GM12878 (cell line): ENCODE measurements at places on chromosomes 7 and 10. TPM values are rescaled to one million over a fixed set of nuclear protein-coding genes. Genes with fewer than 3 reads are reported as not detected.

GRCh38 chr10:102865620-102866019, 3.6 kb upstream of the AS3MT start:
- DNase-seq: no peak

GRCh38 chr7:50653981-50654425, 88.8 kb upstream of the DDC start:
- no peak for DNase-seq

GRCh38 chr10:63477927-63478326, 12.2 kb upstream of the JMJD1C start:
- DNase-seq: no peak

The STEAP2 gene
- 1.5 and 2.1 TPM in 2 replicates for total RNA-seq

GRCh38 chr10:15813415-15813814, 46.9 kb downstream of the MINDY3 start:
- DNase-seq: no peak

The GIMAP5 gene
- 4.5 and 5.6 TPM in 2 replicates for total RNA-seq

DNA sequence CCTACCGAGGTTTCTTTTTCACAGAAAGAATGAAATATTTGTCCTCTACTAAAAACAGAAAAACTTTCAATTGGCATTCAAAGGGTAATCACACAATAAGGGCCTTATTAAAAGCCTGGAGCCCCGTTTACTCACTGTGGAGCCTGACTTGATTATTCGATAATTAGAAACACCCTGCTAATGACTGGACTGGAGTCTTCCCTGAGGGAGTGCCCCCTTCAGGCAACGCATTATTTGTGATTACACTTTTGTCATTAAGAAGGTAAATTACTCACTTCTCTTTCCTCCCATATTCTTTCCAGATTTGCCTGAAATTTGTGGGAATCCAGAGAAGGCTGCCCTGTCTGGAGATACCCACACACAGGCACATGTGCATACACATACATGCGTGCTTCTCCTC, 444.2 kb upstream of the NPVF start:
- DNase-seq: no peak

DNA sequence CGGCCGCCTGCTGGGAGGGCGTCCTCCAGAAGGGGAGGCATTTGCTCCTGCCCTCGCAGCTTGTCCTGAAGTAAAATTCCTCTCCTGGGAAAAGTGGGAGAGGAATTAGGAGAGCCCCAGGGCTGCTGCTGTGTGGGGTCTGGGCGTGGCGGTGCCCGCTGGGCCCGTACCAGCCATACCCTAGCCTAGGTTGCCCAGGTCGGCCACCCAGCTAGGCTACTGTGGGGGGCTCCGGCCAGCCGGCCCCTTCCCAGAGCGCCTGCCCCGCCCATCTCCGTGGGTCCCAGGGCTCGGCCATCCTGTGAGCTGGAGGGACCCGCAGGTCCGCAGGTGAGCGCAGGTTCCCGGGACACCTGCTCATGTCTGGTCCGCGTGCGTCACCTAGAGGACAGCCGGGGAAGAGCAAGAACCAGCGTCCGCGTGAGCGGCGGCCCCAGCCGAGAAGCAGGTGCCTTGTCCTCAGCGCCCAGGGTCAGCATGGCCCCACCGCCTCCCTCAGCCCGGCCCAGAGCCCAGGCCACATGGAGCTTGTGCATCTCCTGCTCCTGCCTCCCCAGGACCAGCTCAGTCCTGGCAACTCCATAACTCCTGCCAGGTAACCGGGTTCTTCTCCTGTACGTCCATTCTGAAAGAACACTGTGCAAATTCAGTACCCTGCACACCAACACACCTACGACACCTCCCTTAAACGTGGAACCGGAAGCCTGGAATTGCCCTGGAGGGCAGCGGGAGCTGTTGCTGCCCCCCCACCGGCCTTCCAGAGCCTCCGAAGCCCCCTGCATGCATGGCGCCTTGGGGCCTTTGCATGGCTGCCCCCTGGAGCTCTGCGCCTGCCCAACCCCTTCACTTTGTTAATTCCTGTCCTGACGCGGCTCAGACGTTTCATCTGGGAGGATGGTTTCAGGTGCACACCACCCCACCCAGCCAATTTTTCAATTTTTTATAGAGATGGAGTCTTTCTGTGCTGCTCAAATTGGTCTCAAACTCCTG, 22.8 kb upstream of the FOXL3 start:
- no peak for DNase-seq

DNA sequence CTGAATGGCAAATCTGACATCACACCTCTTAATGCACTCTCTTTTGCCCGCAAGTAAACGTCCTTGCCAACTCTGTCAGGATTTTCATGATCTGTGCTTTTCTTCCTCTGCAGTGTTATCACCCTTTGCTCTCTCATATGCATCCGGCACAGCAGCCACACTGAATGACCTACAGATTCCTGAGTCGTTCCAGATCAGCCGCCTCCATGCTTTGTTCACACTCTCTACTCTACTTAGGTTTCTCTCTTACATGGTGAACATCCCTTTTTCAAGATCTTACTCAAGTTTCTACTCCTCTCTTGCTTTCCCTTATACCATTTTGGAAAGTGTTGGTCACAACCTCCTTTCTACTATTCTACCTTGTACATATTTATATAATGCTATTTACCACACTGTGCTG, 127.7 kb upstream of the AOAH start:
- DNase-seq: no peak

The LRRC17 gene
- total RNA-seq: 0.19 TPM in 1 of 2 replicates, not detected in the other

- no peak for DNase-seq
Observed at GRCh38 chr10:97666992-97667391, 20.0 kb downstream of the AVPI1 start.

DNA sequence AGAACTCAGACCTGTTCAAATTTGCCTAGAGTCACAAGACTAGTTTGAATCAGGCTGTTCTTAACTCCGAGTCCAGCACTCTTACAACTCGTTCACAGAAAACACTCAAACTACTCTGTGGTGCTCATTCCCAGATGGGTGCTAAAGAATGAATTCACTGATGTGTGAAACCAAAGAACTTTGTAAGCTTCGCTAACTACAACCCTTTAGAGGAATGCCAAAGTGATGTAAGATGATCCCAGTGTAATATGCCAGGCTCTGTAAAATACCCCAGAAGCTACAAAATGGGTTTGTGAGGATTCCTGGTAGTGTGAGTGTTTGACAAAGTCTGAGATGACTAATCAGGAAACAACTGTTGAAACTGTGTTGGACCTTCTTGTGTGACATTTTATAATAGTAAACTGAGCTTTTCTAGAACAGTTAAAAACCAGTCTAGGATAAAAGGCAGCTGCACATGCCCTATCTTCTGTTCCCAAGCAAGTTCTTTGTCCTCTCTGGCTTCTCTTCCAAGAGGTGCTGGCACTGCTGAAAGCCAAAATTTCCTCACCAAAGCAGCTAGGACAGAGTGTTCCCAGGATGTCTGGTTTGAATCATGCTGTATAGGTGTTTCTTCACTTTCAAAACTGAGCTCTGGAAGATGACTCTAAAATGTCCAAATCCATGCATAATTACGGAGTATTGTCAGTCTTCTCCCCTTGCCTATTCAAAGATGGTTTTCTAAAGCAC, 527.6 kb downstream of the SORCS1 start:
- no peak for DNase-seq

The DNAAF5 gene
- 35.6 and 38.3 TPM in 2 replicates for total RNA-seq

The GDF10 gene
- total RNA-seq: not detected in 2 replicates

GRCh38 chr7:24717694-24718320, 39.5 kb downstream of the GSDME start:
- DNase-seq: no peak

DNA sequence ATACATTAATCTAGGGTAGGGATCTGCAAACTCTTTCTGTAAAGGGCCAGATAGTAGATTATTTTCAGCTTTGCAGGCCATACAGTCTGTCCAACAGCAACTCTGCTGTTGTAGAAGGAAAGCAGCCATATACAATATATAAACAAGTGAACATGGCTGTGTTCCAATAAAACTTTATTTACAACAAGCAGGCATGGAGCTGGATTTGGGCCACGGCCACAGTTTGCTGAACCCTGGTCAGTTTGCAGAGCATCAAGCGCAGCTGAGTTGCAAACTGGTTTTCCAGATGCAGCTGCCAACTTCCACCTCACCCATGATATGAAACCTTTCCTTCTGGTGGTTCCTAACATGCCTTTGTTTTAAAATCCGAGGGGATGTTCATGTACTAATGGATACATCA, 310.4 kb upstream of the NFE2L3 start:
- DNase-seq: no peak

The NEURL1 gene
- 0.05 and 0.13 TPM in 2 replicates for total RNA-seq

GRCh38 chr10:35498693-35499092, 106.4 kb upstream of the GJD4 start:
- no peak for DNase-seq

GRCh38 chr10:17872191-17873091, 63.3 kb downstream of the MRC1 start:
- DNase-seq: no peak

DNA sequence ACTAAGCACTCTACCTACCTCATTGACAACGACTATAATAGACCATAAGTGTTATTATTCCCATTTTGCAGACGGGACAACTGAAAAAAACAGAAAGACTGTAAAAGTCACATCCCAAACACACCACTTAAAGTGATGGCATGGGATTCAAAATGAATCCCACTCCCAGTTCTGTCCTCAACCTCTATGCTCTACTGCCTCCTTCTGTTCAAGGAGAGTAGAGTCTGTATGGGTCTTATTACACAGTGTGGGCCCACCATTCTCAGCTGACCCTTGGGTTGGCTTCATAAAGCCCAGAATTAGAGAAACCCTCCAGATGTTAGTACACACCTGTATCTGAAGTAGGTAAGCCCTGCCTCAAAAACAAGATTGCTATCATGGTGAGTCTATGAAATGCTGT, 102.2 kb downstream of the GRM8 start:
- DNase-seq: no peak

- DNase-seq: no peak
Observed at GRCh38 chr7:1531263-1531978, 919 bp downstream of the MAFK start.

GRCh38 chr10:31593124-31593523, 274.1 kb downstream of the ZEB1 start:
- DNase-seq: no peak

GRCh38 chr10:67100951-67101350, 175.1 kb downstream of the LRRTM3 start:
- no peak for DNase-seq

DNA sequence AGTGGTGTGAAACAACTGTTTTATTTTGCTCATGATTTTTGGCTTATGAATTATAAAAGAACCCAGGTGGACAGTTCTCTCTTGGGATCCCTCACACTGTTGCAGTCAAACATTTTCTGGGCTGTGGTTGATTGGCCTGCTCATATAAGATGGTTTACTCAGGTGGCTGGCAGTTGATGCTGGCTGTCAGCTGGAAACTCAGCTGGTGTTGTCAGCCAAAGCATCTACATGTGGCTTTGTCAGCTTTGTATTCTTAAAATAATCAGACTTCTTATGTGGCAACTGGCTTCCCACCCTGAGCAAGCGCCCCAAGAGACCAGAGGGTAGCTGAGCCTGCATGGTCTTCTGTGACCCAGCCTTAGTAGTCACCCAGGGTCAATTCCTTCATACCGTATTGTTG, 534.7 kb downstream of the NRG3 start:
- no peak for DNase-seq

The CPN1 gene
- total RNA-seq: 0.10 and 0.11 TPM in 2 replicates

The MMP21 gene
- total RNA-seq: not detected in 2 replicates

DNA sequence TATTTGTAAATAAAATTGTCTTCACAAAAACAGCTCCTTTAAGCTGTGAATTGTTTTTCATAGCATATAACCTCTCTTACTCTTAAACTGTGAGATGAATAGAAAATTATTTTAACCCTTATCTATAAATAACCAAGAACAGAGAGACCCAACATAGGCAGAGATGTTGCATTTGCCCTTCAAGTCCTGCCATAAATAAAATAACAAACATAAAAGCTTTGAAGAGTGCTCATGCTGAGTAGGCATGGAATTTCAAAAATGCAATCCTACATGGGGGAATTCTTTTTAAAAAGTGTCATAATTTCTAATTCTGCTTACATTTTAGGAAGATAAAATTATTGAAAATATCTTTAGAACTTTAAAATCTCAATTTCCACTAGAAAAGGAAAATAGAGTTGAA, 124.1 kb upstream of the FERD3L start:
- no peak for DNase-seq

DNA sequence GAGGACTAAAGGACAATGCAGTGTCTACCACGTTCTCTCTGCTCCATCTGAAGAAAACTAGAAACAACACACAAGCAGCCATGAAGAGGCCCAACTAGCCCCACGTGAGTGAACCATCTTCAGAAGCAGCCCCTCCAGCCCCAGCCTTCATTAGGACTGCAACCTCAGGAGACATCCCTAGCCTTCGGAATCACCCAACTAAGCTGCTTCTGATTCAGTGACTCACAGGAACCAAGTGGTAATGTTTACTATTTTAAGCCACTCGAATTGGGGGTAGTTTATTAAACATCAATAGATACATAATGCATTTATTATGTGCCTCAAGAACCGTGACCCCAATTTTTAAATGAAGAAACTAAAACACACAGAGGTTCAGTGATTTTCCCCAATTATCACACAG, 22.6 kb downstream of the ARHGAP12 start:
- no peak for DNase-seq

GRCh38 chr7:143934526-143935325, at the start of gene OR2F2:
Gene OR2F2 (plus strand): TSS chr7:143935233. CDS start chr7:143935233, 0 bp downstream.
- no peak for DNase-seq

The CALHM1 gene
- total RNA-seq: 0.31 and 0.40 TPM in 2 replicates

DNA sequence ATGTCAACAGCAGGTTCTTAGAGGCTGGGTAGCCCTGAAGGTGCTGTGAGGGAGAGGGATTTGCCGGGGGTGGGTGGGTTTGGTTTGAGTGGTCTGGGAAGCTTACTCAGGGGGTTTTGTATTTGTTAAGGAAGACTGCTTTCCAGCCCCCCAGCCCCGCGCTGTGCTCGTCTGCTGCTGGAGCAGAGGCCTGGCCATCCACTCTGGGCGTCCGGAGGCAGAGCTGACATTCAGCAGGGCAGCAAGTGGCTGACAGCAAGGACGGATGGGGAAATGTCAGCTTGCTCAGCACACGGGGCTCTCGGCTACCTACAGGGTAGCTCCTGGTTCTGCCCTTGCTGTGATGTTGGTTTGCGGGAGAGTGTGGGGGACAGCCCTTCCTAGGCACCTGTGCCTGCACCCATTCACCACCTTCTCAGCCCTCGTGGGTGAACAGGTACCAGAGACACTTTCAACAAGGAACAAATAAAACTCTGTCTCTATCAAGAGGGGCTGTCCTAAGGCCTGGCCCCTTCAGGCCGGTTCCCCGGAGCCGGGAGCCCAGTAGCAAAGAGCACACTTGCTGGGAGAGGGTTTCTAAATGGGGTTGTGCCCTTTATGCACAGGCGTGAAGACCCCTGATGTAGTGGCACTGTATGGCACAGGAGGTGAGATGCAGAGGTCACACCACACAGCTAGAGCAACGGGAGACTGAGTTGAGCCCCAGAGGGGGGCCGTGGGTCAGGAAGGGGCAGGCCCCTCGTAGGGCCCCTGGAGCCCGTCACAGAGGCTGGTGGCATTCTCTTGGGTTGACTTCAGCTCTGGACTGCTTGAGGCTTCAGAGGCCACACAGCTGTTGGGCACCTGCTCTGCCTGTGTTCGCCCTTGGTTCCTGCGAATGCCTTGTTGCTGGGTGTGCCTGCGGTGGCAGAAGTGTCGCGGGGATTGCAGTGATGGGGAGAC, 72.2 kb upstream of the SHH start:
- DNase-seq: no peak

The TDRD1 gene
- total RNA-seq: not detected in 2 replicates

GRCh38 chr7:69932034-69932628, 333.9 kb downstream of the AUTS2 start:
- DNase-seq: no peak

- DNase-seq: peak; percentile 39
Observed at GRCh38 chr10:69202332-69202731, 17.8 kb upstream of the HKDC1 start.

- no peak for DNase-seq
Observed at GRCh38 chr10:21727452-21728168, 193.6 kb downstream of the MLLT10 start.

The ARID5B gene
- 7.4 and 7.5 TPM in 2 replicates for total RNA-seq
